ENCODE measurements at places on chromosomes 7 and 10.

GRCh38 chr10:132959559-132959961 is 17.2 kb upstream of the CFAP46 start:
- no peak for DNase-seq

GRCh38 chr7:18087687-18088078 is 60.0 kb upstream of the PRPS1L1 start:
- no peak for DNase-seq

DNA sequence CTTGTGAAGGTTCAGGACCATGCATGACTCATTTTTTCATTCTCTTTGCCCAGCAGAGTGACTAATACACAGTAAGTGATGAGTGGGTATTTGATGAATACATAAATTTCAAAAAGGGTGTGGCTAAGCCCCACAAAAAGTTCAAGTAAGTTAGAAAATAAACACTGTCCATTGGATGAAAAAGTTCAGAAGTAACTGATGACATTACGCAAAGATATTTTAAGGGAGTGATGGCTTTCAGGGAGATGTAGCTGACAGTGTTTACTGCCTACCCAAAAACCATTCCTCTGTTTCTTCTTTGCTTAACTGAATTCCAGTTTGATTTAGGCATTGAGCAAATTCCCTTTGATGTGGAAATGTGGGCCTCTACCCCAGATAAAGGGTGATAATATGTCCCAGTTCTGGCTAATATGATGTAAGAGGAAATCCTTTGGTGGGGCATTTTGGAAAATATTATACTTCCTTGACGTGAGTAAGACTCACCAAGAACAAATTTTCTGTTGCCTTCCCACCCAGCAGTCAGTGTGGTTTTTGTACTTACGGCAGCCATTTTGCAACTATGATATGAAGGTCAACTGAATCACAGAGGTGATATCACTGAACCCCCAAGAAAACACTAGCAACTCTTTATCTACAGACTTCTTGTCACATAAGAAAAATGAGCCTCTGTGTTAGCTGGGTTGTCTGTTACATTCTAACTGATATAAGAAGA is 29.0 kb upstream of the EBLN1 start:
- DNase-seq, result peak; percentile 83

- DNase-seq, result no peak
Measured at GRCh38 chr10:112363696-112364688, 9.9 kb upstream of the ACSL5 start.

DNA sequence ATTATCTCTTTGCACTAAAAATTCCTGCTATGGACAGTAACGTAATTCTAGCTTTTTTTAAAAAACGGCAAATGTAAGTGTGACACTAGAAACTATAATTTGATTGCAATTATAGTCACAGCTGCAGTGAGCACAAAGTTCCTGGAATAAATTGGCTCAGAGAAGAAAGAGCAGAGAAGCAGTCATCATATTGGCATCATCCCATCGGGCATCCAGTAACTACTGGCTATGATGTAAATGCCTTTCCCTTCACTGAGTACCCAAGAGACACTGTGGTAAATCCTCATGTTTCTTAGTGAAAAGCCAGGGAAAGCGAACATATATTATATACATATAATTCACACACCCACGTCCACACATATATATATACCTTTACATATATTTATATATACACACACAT is 43.6 kb downstream of the PIP4K2A start:
- DNase-seq, result peak; percentile 37

GRCh38 chr7:27064159-27064558 is 31.6 kb downstream of the HOXA1 start:
- peak; percentile 10 for DNase-seq

All from fibroblast of skin of right biceps (primary cell).